ENCODE measurements at places on chromosomes 3 and 15. TPM values are rescaled to one million over a fixed set of nuclear protein-coding genes. Genes with fewer than 3 reads are reported as not detected.

Gene SAMD7
- total RNA-seq, result not detected

Gene TM4SF18
- total RNA-seq, result not detected

DNA sequence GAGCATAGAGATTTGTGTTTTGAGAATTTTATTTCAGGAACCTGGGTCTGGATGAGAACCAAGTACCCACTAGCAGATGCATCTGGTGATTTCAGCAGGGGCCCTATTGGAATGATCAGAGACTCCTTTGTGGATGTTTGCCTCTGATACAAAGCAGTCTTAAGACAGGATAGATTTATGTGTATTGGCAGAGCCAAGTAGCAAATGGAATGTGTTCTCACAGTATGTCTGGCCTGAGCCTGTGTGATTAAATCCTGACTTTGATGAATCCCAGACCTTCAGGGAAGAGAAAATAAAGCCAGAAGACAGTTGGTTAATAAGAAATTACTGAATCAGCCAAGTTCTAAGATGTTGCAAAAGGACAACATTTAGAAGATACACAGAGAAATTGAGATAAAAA is 755.5 kb upstream of the SEMA6D start:
- H3K27me3 ChIP-seq, result no peaks in the 10 kb centered on the region
- no peak overlapping the region for H3K4me3 ChIP-seq
- DNase-seq, result no peak
- no peaks in the 10 kb centered on the region for H3K36me3 ChIP-seq
- no peaks in the 10 kb centered on the region for H3K4me1 ChIP-seq
- no peak overlapping the region for H3K27ac ChIP-seq

DNA sequence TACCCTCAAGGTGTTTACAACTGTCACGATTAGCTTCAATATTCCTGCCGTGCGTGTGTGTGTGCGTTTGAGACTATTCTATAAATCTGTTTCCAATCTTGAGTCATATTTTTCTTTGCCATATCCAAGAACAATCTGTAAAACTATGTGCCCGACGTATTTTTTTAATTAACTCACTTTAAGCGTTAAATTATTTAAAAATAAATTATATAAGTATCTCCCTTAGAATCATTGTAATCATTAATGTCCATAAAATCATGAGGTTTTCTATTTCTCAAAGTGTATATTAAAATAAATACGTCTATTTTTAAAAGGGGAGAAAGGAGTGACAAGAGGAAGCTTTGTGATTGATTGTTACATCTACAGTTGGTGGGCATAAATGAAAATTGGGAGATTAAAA is 2.9 kb downstream of the SETMAR start:
- no peak for DNase-seq
- peaks cover 22% of the 10 kb centered on the region for H3K36me3 ChIP-seq
- H3K4me3 ChIP-seq, result no peak overlapping the region
- H3K27ac ChIP-seq, result no peak overlapping the region

GRCh38 chr3:183626877-183627594 is 8.4 kb upstream of the KLHL24 start:
- H3K27me3 ChIP-seq, result peaks cover 4% of the 10 kb centered on the region
- no peaks in the 10 kb centered on the region for H3K36me3 ChIP-seq
- no peak overlapping the region for H3K4me3 ChIP-seq
- no peak overlapping the region for H3K27ac ChIP-seq

DNA sequence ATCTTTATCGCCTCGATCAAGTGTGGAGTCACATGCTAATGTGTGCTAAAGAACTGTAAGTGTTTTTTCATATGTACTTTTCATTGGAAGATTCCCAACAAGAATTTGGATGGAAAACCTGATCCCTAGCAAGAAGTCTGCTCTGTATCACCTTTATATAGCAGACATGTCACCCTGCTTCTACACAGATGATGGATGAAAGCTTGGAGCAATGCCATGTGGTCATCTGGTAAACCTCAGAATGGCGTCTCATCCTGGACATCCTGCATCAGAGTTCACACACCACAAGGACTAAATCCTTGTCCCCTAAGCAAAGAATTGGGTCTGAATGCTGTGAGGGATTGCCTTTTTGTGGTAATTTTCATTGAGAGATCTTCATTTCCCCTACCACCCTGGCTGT is 42.1 kb upstream of the CTDSPL start:
- H3K27me3 ChIP-seq, result peaks cover 11% of the 10 kb centered on the region
- H3K4me3 ChIP-seq, result no peak overlapping the region
- H3K27ac ChIP-seq, result no peak overlapping the region

DNA sequence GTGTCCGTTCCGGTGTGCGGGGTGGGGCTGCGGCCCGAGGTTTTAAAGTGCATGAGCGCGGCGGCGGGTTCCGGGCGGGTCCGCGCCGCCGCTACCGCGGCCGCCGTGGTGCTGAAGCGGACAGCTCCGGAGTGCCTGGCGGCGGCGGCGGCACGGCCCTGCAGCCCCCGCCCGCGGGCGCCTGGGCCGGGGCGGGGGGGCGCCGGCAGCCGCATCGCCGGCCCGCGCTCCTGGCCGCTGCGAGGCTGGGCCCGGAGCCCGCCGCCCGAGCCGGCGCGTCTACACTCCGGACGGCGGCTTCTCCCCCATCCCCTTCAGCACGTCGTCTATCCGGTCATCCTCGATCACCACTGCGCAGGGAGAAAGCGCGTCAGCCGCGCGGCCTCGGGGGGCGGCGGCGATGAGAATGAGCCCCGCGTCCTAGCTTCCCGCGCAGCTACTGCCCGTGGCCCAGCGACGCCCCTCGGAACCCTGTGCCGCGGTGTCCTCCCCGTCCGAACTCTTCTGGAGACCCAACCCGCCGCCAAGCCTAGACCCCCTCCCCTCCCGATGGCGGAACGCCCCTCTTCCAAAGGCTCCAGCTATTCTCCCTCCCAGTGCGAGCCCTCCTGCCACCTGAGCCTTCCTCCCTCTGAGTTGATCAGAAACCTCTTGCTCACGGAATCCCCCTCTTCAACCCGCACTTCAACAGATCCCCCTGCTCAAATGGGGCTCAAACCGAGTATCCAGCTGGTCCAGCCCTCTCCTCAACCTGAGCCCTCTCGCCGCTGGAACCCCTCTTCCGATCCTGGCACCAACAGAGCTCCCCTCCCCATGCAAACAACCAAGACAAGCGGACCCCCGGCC is 1.3 kb downstream of the CAMK2N2 start:
- H3K27ac ChIP-seq, result no peak overlapping the region
- peaks cover 8% of the 10 kb centered on the region for H3K36me3 ChIP-seq
- peaks cover 40% of the 10 kb centered on the region for H3K27me3 ChIP-seq
- H3K4me1 ChIP-seq, result peaks cover 23% of the 10 kb centered on the region
- DNase-seq, result peak; percentile 74

- H3K27ac ChIP-seq, result peak overlapping the region; percentile 69
- no peaks in the 10 kb centered on the region for H3K27me3 ChIP-seq
- H3K4me3 ChIP-seq, result peak overlapping the region; percentile 19
- H3K4me1 ChIP-seq, result peaks cover 26% of the 10 kb centered on the region
- DNase-seq, result no peak
Measured at GRCh38 chr3:188389711-188390342, 235.9 kb downstream of the LPP start.

DNA sequence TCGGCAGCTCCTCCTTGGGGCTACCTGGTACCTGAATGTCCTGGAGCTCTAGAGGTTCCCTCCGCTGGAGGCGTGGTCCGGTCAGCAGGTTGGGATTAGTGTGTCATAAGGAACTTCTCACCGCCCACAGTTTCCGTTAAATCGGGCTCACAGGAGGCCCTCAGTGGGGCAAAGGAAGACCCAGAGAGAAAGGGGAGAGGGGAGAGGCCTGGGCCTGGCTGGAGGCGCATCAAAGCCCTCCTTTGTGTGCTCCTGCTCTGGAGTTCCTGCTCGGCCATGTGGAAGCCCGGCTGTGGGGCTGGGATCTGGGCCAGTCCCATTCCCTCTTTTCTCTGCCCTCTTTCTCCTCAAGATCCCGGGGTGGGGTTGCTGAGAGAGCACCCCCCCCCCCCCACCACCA is at the start of gene RLBP1:
RLBP1 (minus strand) TSS at position 37 of the 400 bp plus-strand sequence. CDS start 2,604 bp downstream, outside the sequence.
- H3K4me1 ChIP-seq, result peaks cover 2% of the 10 kb centered on the region
- H3K4me3 ChIP-seq, result no peak within 1 kb of the TSS
- H3K27ac ChIP-seq, result no peak within 1 kb of the TSS
- H3K36me3 ChIP-seq, result no peaks in the 10 kb centered on the region
- DNase-seq, result no peak
- H3K27me3 ChIP-seq, result peaks cover 6% of the 10 kb centered on the region

GRCh38 chr3:45437383-45437782 is 49.0 kb downstream of the LARS2 start:
- H3K27ac ChIP-seq, result no peak overlapping the region
- no peaks in the 10 kb centered on the region for H3K27me3 ChIP-seq
- H3K4me3 ChIP-seq, result no peak overlapping the region
- DNase-seq, result no peak

GRCh38 chr3:161794551-161794950 is 297.9 kb downstream of the OTOL1 start:
- H3K27me3 ChIP-seq, result no peaks in the 10 kb centered on the region
- DNase-seq, result no peak
- no peak overlapping the region for H3K4me3 ChIP-seq
- H3K36me3 ChIP-seq, result no peaks in the 10 kb centered on the region
- H3K4me1 ChIP-seq, result no peaks in the 10 kb centered on the region
- H3K27ac ChIP-seq, result no peak overlapping the region
